Thymus (tissue), 14 donors: ENCODE measurements at places on chromosomes 13 and 19. TPM values are rescaled to one million over a fixed set of nuclear protein-coding genes. Genes with fewer than 3 reads are reported as not detected.

- no peak within 1 kb of the TSS for H3K27ac ChIP-seq
- DNase-seq, result no peak
- no peaks in the 10 kb centered on the region for H3K36me3 ChIP-seq
- H3K27me3 ChIP-seq, result peaks cover 14% of the 10 kb centered on the region
- H3K4me1 ChIP-seq, result no peaks in the 10 kb centered on the region
Measured at GRCh38 chr19:46296722-46297461, at the start of gene HIF3A. HIF3A (plus strand) TSS chr19:46297042; CDS start chr19:46297077, 35 bp downstream.

DNA sequence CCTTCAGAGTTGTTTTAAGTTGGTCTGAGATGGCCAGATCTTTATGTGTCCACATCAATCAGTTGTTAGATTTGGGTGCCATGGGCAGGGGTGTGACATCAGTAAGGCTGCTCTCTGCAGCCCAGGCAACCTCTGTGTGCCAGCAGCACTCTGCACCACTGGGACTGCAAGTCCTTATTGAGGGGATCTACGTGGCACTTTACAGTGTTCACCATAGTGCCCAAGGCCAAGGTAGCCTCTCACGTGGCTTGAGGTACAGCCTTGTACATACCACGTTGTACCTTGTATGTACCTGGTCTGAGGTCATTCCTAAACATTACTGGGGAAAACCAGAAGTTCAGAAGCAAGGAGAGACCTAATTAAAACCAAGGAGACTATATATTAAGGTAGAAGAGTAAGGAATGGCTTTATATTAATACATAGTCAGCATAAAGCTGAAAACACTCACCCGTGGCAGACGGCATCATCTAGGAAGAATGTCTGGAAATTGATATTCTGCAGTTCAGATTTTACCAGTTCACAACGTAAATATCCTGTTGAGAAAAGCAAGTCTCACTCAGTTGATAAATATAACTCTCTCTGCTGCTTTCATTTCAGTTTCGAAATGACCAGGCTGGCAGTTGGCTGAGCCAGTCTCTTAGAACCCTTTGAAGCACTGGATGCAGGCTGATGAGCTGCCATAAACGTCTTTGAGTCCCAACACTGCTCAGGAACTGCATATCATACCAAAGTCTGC is 128.8 kb downstream of the ZDHHC20 start:
- no peak overlapping the region for H3K27ac ChIP-seq
- no peak for DNase-seq
- H3K4me1 ChIP-seq, result no peaks in the 10 kb centered on the region
- H3K36me3 ChIP-seq, result no peaks in the 10 kb centered on the region
- no peak overlapping the region for H3K4me3 ChIP-seq

DNA sequence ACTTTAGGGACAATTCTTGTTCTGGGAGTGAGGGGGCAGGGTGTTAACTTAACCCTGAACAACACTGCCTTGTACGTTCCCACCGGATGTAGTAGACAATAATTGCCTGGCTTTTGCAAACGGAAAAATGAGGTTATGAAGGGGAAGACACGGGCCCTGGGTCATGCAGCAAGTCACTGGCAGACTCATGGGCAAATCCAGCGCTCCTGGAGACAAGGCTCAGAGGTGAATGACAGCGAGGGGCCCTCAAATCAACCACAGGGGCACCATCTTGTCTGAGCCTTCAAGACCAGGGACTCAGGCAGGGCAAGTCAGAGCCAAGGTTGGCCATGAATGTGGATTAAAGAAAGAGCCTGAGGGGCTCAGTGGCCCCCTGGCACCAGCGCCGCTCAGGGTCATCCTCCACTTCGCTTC is 2.8 kb downstream of the RASA3 start:
- H3K36me3 ChIP-seq, result no peaks in the 10 kb centered on the region
- H3K27ac ChIP-seq, result peak overlapping the region; percentile 94
- H3K27me3 ChIP-seq, result peaks cover 2% of the 10 kb centered on the region
- H3K4me1 ChIP-seq, result peaks cover 76% of the 10 kb centered on the region
- no peak for DNase-seq
- H3K4me3 ChIP-seq, result no peak overlapping the region

CGB2 gene
- total RNA-seq, result not detected
